PC-3 (cell line): ENCODE measurements at places on chromosomes 6 and 20. TPM values are rescaled to one million over a fixed set of nuclear protein-coding genes. Genes with fewer than 3 reads are reported as not detected.
A peak's percentile ranks its signal among the peaks of the same experiment; 100 is the strongest.

DNA sequence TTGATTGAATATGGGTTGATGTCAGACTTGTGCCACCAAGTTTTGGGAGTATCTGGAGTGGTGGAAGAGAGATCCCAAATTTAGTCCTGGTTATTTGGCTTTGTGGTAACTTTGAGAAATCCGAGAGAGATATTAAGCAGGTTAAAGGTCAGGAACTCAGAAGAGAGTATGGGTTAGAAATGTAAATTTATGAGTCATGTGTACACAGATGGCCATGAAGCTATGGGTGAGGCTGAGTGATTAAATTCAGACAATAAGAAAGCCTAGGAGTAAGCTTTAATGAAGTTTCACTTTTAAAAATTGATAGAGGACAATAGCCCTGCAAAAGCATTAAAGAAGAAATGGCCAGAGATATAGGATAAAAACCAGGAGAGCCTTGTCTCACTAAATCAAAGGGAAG, 14.3 kb downstream of the RIMS1 start:
- H3K36me3 ChIP-seq = no peaks in the 10 kb centered on the region
- 0 out of 2 replicates have a peak, but pooled peaks cover 10% of the 10 kb centered on the region for H3K27me3 ChIP-seq
- H3K4me3 ChIP-seq = no peak overlapping the region
- DNase-seq = peak; percentile 14

DNA sequence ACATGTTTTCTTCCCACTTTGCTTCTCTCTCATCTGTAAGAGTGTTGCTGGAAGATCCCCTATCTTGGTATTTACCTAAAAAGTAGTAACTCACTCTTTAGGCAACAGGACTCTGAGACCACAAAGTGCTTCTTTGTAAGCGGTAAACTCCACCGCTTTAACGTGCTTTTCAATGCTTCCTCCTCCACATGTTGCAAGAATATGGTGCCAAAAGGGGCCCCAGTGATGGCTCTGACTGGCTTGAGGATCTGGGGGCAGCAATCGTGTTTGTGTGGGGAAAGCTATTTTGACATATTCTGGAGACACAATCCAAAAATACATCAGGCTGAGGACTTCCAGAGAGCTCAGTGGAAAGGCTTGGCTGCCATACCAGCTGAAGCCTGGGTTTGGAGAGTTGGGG, 12.4 kb upstream of the CPNE5 start:
- no peak overlapping the region for H3K27ac ChIP-seq
- H3K4me3 ChIP-seq = no peak overlapping the region
- no peak for DNase-seq
- no peaks in the 10 kb centered on the region for H3K27me3 ChIP-seq
- H3K36me3 ChIP-seq = peaks cover 24% of the 10 kb centered on the region

DNA sequence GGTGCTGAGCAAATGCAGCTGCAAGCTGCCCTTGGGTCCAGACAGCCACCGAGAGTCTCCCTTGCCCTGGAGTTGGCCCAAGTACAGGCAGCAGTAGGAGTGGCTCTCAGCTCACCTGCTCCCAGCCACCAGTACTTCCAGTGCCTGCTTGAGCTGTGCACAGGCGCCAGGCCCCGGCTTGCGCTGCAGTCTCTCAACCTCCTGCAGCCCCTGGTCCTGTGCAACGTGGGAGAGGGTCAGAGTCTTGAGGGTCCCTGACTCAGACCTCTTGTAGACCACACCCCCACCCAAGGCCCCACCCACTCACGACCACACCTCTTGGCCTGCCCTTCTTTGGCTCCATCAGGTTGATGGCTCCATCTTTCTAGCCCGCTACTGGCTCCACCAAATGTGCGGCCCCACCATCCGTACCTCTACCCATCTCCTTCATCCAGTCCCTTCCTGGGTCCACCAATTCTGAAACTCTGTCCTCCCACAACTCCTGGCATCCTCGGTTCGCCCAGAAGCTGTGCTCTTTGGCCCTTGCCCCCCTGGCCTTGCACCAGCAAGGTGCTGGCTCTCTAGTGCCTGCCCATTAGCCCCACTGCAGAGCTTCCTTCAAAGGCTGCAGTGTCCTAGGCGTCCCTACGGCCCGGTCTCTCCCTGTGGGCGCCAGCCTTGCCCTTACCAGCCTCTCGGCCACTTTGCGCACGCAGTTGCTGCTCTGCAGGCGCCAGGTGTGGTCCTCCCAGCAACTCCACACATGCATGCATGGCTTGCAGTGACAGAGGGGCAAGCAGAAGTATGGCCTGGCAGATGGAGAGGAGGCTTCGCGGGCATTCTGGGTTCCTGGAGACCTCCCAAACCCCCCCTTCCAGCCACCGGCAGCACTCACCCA, 16.5 kb upstream of the SPAG4 start:
- no peaks in the 10 kb centered on the region; the same call in none of the 2 replicates for H3K36me3 ChIP-seq
- H3K4me3 ChIP-seq = no peak overlapping the region
- no peaks in the 10 kb centered on the region for H3K4me1 ChIP-seq
- no peak overlapping the region for H3K27ac ChIP-seq
- no peak for DNase-seq
- H3K27me3 ChIP-seq = no peaks in the 10 kb centered on the region

GRCh38 chr6:38984723-38985122, 63.9 kb upstream of the GLP1R start:
- H3K4me3 ChIP-seq = no peak overlapping the region
- no peaks in the 10 kb centered on the region for H3K4me1 ChIP-seq
- no peak overlapping the region for H3K27ac ChIP-seq

GRCh38 chr6:121032268-121033006, 301.8 kb downstream of the TBC1D32 start:
- H3K36me3 ChIP-seq = no peaks in the 10 kb centered on the region
- H3K4me1 ChIP-seq = no peaks in the 10 kb centered on the region
- H3K27me3 ChIP-seq = no peaks in the 10 kb centered on the region
- DNase-seq = no peak
- H3K27ac ChIP-seq = no peak overlapping the region

GRCh38 chr6:24949020-24949569, 13.3 kb upstream of the RIPOR2 start:
- no peaks in the 10 kb centered on the region for H3K4me1 ChIP-seq
- no peak for DNase-seq
- no peak overlapping the region for H3K4me3 ChIP-seq
- peaks cover 16% of the 10 kb centered on the region; the same call in 1 of the 2 replicates for H3K27me3 ChIP-seq

HLA-DOA gene
- not detected in 2 replicates for total RNA-seq

ELOVL2 gene
- total RNA-seq = 0.91 and 1.8 TPM in 2 replicates

MYO6 gene
- total RNA-seq = 10.2 and 13.8 TPM in 2 replicates

TFAP2A gene
- 29.4 and 35.5 TPM in 2 replicates for total RNA-seq

RIN2 gene
- total RNA-seq = 64.3 and 69.8 TPM in 2 replicates
